CD8-positive, alpha-beta memory T cell (primary cell): ENCODE measurements at places on chromosomes 16 and 17.

GRCh38 chr16:68993456-68993855 lies 112.0 kb upstream of the HAS3 start:
- DNase-seq, result no peak

- DNase-seq, result no peak
Observed at GRCh38 chr16:51701025-51701424, 550.0 kb upstream of the SALL1 start.

DNA sequence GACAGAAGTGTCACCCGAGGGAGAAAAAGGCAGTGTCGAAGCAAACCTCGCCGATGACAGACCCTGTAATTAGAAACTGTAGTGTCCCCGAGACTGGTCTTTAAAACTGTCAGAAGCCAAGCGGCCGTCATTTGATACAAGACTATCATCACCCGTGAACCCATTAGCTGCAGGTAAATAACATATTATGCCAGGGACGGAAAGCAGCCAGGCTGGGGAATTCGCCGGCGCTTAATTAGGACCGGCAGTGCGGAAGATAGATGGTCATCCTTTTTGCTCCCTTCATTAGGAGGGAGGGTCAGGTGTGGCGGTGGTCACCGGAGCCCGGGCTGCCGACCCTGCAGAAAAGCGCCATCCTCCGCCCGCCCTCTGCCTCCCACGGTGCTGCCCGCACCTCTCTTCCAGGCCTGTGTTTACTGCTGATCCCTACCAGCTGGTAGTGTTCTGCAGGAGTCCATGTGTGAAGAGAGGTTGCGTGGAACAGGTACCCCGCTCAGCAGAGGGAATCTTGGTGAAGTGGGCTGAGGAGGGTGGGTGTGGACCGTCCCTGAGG lies 109.4 kb upstream of the GSE1 start:
- no peak for DNase-seq

- no peak for DNase-seq
Observed at GRCh38 chr17:55040611-55041010, 72.0 kb downstream of the STXBP4 start.

DNA sequence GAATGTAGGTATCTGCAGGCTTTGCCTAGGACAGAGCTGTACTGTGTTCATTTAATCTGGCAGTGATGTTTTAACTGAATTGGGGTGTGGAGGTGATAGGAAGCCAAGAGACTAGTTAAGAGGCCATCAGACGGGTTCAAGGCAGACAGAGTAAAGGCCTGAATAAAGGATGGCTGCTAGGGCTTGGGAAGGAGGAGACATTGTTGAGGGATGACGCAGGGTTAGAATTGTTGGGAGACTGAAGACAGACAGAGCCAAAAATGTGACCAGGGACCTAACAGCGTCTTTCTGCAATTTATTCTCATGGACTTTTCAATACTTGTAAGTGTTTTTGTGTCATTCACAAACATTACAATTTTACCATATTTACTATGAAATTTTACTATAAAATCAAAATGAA lies 48.6 kb upstream of the MYH10 start:
- DNase-seq, result no peak

DNA sequence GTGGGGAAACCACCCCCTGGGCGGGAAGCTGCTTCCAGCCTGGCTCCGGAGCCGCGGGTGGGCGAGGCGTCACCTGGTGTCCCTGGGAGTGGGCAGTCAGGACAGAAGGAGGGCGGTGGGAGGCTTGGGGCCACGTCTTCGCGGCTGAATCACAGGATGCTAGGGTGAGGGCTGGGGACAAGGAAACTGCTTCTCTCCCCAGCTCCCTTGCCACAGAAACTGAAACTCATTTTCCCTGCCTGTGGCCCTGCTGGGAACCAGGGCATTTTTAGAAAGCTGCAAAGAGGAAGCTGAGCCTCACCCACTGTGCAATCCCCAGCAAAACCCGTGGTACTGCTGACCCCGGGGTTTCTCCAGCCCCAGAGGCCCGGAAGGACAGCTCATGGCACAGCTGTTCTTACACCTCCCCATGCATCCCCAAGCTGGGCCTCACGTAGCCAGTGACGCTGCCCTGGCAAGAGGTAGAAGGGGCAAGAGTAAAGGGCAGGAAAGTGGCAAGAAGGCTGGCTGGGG lies 8.2 kb downstream of the RHBDF2 start:
- peak; percentile 41 for DNase-seq

DNA sequence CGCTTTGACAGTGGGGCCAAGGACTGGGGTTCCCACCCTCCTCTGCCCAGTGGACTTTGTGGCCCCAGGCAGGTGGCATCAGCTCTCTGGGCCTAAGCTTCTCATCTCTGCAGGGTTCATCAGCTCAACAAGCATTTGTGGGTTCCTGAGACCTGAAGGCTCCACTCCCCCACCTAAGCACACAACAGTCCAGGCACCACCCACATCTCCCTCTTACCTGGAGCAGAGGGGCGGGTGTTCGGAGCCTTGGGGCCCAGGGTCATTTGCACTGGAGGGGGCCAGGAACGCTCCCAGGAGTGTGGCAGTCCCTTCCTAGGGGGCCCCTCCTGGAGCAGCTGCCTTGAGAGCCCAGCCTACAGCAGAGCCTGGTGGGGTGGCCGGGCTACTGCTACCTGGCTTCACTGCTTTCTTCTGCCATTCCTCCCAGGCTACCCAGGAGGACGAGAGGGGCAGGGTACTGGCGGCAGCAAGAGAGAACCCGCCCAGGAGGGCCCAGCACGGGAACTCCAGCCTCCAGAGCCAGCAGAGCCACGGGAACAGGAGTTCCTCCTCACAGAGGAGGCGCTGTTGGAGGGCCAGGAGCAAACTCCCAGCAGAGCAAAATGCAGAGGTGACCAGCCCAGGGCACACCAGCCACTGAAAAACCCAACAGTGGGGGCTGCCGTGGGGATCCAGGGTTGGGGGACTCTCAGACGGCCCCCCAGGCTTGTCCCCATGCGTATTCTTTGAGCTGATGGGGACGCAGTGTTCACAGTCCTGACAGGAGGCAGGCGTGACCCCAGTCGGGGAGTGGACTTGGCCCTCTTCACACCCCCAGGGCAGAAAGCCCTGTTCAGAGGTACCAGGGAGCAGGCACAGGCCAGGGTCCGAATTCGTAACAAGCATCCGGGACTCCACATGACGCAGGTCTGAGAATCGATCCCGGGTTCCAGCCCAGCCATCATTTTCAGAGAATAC lies 35.1 kb upstream of the SLC38A10 start:
- DNase-seq, result no peak

- no peak for DNase-seq
Observed at GRCh38 chr16:71995038-71995437, 5.2 kb downstream of the PKD1L3 start.

GRCh38 chr16:852451-853185 lies 52.1 kb upstream of the GNG13 start:
- no peak for DNase-seq

GRCh38 chr17:61660746-61661485 lies 69.9 kb upstream of the NACA2 start:
- DNase-seq, result no peak

- DNase-seq, result no peak
Observed at GRCh38 chr17:20127360-20128035, 118.3 kb downstream of the SPECC1 start.

- no peak for DNase-seq
Observed at GRCh38 chr16:75062135-75062975, 54.2 kb downstream of the LDHD start.

GRCh38 chr17:10614536-10615155 lies 42.5 kb downstream of the MYH3 start:
- no peak for DNase-seq

GRCh38 chr16:79286646-79287423 lies 313.7 kb downstream of the MAF start:
- DNase-seq, result peak; percentile 26

GRCh38 chr17:75689441-75689873 lies 22.3 kb downstream of the SAP30BP start:
- no peak for DNase-seq

- DNase-seq, result no peak
Observed at GRCh38 chr17:27597783-27598320, 33.1 kb upstream of the LGALS9 start.

GRCh38 chr16:62821824-62822223 lies 785.6 kb upstream of the CDH8 start:
- no peak for DNase-seq

- DNase-seq, result no peak
Observed at GRCh38 chr16:82185012-82185411, 15.0 kb upstream of the MPHOSPH6 start.

DNA sequence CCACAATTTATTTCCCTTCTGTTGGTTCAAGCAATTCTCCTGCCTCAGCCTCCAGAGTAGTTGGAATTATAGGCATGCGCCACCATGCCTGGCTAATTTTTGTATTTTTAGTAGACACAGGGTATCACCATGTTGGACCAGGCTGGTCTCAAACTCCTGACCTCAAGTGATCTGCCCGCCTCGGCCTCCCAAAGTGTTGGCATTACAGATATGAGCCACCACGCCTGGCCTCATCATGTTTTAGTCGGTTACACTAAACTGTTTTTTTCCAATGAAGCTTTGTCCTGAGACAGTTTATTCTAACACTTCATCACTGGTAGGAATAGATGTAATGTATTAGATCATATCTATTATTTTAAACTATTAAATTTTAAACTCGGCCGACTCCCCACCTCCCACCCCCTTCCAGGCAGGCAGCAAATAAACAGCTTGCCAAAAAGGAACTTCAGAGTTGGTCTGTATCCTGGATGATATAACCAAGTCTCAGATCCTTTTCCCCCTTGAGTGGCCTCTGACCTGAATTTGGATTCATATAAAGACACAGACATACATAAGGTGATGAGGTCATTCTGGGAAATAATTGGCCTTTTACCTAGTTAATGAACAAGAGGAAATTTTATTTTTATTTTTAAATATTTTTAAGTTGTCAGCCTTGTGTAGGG lies 18.4 kb upstream of the CORO6 start:
- no peak for DNase-seq

GRCh38 chr17:74512036-74512435 lies 19.2 kb downstream of the CD300LB start:
- DNase-seq, result no peak

DNA sequence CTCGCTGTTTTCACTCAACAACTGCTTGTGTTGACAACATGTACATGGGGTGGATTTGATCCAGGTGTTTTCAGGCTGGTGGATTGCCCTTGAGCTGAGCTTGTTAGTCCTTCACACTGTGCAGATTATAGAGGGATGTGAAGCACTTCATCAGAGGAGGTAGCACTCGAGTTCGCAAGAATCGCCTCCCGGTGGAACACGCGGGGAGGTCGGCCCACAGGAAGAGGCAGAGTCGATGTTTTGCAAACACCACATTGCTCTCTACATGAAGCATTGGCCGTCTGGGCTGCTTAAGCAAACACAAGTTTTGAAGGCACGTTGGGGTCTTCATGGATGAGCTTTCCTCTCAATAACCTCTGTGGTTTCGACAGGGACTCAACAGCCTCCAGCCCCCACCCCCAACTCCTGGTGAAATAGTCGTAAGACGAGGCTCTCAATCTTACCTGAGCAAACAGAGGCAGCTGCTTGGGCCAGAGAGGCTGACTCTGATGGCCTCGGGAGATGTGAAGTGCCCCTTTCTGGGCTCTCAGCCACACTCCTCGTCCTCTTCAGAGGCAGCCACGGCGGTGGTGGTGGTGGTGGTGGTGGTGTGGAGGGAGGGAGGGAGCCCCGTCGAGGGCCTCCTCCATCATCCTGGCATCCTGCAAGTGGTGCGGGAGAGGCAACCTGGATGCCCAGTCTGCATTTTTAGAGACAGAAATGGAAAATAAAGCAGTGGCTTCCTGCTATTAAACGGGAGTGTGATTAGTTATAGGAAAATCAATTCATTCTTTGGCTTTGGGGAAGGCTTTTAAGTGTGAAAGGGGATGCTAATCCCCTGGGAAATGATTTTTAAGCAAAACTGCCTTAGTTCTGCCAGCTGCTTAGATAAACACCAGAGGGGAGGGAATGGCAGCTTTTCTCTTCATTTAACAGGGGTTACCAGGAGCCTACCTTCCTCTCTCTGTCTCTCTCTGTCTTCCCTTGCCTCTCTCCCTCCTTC lies 552.5 kb upstream of the EEF2KMT start:
- no peak for DNase-seq

DNA sequence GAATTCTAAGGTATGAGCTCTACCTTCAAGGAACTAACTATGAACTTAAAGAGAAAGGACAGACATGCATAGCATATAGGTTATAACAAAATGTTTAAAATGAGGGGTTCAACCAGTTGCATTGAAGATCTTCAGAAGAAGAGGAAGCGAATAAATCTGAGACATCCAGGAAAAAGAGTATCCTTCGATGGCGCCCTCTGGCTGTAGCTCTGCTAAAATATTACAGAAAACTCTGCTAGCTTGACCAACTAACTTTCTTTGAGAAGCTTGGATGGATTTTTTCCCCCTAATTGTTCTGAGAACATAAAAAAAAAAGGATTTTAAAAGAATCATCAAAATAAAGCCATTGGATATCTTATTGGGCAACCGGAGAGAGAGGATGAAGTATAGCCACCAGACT lies 659.9 kb upstream of the SOX9 start:
- DNase-seq, result no peak

- DNase-seq, result no peak
Observed at GRCh38 chr17:19364699-19365498, 2.4 kb upstream of the B9D1 start.

DNA sequence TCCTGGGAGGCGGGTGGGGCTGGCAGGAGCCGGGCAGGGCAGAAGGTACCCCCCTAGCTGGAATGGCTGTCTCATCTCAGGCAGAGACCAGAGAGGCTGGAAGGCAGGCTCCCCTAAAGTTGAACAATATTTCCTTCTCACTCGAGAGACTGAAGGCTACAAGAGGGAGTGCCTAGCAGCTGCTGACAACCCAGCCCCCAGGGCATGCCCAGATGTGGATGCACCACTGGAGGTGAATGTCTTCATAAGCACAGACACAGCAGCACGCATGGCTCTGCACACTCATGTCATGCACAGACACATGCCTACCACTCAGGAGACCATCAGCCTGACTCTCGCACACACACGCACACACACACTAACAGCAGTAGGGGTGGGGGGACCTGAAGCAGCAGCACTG lies 179.0 kb downstream of the CCT6B start:
- DNase-seq, result no peak

- peak; percentile 30 for DNase-seq
Observed at GRCh38 chr16:31491778-31492418, 9.0 kb downstream of the SLC5A2 start.

DNA sequence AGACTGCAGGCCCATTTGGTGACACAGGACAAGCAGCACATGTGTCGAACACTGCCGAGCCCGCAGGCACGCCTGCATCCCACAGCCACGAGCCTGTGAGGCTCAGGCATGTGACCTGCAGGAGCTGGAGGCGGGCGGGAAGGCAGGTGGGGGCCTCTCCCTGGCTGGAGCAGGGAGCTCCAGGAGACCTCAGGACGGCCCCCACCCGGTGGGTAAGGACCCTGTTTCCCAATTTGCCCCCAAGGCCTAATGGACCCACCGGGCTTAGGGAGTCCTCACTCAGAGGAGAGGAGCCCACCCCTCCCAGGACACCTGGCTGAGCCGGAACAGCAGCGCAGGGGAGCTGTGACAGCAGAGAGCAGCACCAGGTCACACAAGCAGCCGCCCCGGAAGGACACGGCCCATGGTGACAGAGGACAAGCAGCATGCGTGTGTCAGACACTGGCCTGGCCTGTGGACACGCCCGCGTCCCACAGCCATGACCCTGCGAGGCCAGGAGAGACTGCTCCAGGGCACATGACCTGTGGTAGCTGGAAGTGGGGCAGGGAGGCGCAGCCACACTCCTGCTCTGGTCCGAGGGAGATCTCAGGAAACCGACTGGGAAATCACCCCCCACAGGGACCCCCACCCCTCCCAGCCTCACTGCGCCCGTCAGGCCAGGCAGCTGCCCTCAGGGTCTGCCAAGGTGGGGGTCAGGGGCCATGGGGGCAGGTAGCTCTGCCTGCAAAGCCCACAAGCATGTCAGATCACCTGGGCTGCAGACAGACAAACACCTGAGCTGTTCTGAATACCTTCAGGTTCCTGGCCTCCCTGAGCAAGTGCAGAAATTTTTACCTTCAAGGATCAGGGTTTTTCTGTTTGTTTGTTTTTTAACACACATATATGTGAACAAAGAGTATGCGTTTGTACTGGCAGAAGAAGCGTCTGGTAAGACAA lies 2.4 kb downstream of the SPSB3 start:
- DNase-seq, result no peak
